ENCODE measurements at places on chromosomes 2 and 18.

DNA sequence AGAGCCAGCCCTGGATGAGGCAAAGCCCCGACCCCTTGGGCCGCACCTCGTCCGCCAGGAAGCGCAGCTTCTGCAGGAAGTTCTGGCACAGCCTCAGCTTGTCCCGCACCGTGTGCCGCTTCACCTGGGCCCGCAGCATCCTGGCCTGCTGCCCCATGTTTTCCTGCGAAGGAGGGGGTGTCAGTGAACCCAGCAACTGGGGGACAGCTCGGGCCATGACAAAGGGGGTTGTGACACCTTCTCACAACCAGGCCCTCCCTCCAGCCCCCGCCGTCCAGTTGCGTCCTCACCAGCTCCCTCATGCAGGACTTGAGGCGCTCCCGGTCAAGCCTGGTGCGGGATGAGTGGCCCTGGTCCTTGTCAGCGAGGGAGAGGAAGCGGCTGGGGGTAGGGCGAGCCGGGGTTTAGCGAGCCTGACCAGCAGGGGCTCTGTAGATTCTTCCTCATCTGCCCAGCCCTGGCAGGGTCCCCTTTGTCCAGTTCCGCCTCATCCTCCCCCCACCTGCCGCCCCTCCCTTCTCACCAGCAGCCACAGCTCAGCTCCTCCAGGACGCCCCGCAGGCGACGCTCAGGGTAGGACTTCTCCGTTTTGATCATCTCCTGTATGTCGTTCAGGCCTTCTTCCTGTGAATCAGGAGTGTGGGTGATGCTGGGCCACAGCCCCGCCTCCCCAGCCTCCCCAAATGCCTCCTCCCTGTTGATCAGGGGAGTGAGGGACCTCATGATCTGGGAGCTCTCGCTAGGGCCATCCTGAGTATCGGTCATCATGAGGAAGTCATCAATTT lies 606 bp downstream of the OTOF start:
- DNase-seq, result peak; percentile 19

DNA sequence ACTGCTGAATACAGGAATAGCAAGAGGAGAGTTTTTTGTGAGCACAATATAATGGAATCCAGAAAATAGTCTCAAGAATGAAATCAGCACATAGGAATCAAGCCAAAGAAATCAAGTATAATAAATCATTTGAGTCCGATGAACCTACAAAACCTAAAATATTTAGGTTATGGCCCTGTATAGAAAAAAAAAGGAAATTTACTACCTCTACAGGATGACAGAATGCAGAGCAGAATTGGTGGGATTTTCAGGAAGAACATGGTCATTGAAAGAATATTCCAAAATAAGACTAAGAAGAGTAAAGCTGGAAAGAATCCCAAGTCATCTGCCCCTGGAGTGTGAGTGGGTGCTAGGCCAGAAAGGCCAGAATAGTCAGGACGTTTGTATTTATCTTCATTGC lies 1041.2 kb upstream of the CDH2 start:
- DNase-seq, result no peak

GRCh38 chr2:233915128-233915527 lies 2.0 kb upstream of the TRPM8 start:
- DNase-seq, result no peak

- no peak for DNase-seq
These were observed 41.2 kb downstream of the SLC9A2 start for GRCh38 chr2:102660574-102660973.

GRCh38 chr2:88690591-88691338 lies 708 bp upstream of the RPIA start:
- DNase-seq, result peak; percentile 17

DNA sequence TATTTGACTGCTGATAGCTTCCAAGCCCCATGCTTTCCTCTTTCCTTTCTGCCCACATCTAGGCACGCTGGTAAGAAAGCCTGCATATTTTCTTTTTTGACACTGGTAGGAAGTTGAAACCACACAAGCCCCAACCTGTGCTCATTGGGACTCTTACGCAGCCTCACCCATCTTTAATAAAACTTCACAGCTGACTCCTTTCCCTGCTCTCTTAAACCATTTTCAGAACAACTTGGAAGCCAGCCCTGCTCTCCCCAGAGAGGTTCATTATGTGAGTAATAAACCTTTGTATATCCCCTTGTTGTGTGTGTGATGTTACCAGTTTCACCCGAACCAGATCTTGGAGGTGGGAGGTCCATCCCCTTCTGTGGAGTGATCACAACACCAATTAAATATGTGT lies 268.4 kb downstream of the GPD2 start:
- DNase-seq, result no peak

GRCh38 chr2:172697296-172697695 lies 38.3 kb upstream of the RAPGEF4 start:
- no peak for DNase-seq

- DNase-seq, result no peak
These were observed 161.9 kb upstream of the SIX2 start for GRCh38 chr2:45171136-45171501.

DNA sequence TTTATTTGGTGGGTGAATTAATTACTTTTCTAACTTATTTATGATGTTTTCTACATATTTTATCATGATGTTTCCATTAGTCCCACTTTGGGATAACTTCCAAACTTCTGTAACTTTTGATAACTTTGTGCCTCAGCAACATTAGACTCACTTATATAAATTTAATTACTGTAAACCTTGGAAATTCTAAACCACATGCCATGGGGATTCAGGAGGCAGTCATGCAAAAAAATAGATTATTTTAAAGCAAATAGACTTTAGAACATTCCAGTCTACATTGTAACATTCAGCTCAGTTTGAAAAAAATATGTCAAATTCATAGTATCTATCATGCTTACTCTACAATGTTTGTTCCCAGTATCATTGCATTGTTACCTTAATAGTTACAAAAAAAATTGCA lies 728.5 kb upstream of the NRXN1 start:
- DNase-seq, result no peak

- no peak for DNase-seq
These were observed 428.6 kb downstream of the ERBB4 start for GRCh38 chr2:212109792-212110680.

DNA sequence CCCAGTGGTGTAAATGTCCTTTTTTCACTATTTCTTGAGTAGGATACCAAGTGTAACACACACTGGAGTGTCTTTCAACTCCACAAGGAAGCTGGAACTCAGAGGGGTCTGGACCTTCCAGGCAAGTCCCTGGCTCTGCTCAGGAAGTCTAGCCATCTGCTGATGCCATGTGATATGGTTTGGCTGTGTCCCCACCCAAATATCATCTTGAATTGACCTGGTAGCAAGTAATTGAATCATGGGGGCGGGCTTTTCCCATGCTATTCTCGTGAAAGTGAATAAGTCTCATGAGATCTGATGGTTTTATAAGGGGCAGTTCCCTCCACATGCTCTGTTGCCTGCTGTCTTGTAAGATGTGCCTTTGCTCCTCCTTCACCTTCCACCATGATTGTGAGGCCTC lies 99.4 kb upstream of the CDC42EP3 start:
- DNase-seq, result no peak

DNA sequence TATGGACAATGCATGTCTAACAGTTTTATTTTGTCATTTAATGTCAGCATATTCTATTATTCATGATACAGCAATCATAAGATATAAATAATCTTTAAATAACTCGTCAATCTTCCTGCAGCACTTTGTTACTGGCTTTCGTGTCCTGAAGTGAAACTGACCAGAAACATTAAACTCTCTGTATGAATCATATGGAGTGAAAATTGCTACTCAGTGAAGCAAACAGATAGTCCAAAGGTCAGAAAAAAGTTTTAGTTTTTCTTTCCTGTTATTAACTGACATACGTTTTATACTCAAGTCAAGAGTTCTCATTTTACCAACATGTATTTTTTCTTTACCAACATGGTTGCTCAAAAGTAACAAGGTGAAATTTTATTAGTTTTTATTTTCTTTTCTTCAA lies 106.8 kb upstream of the GALNT5 start:
- DNase-seq, result no peak

DNA sequence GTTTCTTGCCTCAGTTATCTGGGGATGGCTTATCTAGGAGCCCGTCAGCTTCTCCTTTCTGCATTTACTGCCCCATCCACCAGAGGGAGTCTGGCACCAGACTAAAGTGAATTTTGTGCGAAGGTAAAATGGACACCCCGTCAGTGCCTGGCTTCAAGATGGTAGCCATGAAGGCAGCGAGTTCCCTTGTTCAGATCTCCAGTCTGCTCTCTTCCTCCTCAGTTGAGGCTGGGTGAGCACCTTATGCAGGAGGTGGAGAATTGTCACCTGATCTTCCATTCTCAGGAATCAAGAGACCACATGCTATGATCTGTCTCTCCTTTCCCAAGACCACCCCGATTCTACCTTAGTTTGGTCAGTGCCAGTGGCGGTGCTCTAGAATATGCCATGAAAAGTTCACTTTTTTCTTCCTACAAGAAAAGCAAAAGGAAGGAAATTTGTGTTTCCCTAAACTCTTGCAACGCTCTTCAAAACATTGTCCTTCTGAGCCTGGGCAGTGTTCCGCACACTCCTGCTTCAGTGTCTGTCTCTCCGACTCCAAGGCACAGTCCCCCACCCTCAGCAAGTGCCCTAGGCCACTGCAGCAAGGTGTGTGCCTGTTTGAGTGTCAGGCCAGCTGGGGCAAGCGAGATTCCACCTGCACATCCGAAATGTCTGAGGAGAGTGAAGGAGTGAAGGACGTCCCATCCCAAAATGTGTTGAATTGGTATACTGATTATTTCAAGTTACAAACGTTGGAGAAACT lies 168.6 kb downstream of the SS18 start:
- DNase-seq, result peak; percentile 12

- DNase-seq, result no peak
These were observed 716.3 kb downstream of the TSN start for GRCh38 chr2:122471753-122472152.

- no peak for DNase-seq
These were observed 53.7 kb downstream of the SH2D6 start for GRCh38 chr2:85472261-85472660.

GRCh38 chr2:230861552-230862255 lies 3.0 kb upstream of the ITM2C start:
- DNase-seq, result no peak

DNA sequence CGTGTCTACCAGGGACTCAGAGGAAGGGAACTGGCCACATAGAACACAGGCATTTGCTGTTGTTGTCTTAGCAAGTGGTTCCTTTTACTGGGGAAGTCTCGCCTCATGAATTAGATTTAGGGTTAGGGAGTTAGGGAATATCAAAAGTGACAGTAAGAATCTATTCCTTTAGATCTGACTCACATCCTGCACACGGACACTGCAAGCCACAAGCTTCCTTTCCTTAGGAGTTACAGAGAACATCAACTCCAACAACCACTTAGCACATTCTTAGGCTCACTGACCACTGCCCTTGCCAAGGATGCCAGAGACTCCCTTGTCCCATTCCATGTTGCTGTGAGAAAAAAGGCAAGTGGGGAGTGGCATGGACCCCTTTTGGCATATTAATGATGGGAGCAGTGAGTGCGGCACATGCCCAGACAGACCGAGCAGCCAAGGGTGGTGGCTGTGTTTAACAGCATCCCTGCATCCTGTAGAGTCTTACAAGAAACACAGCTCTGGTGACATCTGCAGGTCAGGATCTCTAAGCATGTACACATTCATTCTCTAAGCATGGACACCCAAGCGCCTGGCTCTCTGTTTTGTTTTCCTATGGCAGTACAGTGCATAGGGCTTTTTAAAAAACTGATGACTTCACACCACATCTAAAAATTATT lies 745.6 kb upstream of the RAB6C start:
- DNase-seq, result no peak

DNA sequence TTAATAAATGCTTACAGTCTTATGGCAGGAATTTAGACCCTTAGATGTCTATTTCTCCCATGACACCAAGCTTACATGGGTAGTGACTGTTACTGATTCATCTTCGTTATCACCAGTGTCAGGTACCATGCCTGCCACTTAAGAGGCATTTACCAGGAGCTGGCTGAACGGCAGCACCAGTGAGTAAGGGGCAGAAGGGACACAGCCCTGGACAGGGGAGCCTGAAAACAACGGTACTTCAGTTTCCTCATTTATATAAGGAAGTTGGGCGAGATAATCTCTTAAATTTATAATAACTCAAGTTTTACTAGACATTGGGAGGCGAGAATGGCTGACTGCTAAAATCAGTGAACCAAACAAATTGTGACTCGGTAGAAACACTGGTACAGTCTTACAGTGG lies 1.2 kb downstream of the COA5 start:
- DNase-seq, result no peak

DNA sequence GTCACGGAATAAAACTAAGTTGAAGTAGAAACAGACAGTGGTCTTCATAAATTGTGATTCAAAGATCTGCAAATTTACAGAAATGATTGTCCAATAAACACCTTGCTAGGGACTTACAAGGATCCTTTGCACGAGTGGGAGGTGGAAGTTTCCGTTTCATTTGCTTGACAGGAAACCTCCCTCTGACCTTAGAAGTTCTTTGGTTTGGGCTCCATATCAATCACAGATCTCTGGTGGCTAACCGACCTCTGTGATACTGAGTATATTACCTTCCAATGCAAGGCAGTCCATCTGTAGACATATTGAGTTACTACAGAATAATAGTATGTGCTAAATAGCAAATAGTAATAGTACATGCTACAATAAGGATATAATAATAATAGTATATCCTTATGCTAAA lies 33.7 kb upstream of the RNF152 start:
- DNase-seq, result peak; percentile 8

- DNase-seq, result no peak
These were observed 10.6 kb downstream of the CDK15 start for GRCh38 chr2:201816657-201817575.

DNA sequence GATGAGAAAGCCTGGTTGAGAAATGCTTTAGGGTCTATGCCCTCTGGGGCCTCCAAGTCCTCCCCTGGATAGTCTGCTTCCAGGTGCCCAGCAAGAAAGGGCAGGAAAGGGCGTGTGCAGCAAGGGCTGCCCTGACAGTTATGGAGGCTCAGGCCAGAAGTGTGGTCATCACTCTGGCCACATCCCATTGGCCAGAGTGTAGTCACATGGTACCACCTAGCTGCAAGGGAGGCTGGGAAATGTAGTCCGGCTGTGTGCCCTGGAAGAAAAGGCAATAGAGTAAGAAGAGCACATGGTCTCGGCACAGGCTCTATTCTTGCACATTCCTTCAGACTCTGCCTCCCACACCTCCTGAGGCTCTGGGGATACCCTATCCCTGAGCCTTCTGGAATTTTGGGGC lies 35.7 kb downstream of the ODC1 start:
- no peak for DNase-seq

DNA sequence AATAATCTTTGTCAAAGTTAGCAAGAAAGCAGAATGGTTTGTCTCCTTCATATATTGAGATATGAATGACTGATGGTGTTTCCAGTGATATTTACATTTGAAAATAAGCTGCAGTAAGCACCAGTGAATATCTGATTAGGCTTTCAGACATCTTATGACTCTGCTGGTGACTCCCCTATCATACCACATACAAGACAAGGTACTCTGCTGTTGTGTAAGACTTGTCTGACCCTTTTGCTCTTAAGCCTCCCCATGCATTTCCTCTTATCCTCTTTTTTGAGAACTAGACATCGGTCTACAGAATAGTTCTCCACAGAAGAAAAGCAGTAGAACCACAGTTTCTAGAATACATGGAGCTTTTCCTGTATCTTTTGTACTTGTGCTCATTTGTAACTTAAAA lies 9.3 kb downstream of the POLI start:
- DNase-seq, result no peak
